ENCODE measurements at places on chromosomes 2 and 18.

DNA sequence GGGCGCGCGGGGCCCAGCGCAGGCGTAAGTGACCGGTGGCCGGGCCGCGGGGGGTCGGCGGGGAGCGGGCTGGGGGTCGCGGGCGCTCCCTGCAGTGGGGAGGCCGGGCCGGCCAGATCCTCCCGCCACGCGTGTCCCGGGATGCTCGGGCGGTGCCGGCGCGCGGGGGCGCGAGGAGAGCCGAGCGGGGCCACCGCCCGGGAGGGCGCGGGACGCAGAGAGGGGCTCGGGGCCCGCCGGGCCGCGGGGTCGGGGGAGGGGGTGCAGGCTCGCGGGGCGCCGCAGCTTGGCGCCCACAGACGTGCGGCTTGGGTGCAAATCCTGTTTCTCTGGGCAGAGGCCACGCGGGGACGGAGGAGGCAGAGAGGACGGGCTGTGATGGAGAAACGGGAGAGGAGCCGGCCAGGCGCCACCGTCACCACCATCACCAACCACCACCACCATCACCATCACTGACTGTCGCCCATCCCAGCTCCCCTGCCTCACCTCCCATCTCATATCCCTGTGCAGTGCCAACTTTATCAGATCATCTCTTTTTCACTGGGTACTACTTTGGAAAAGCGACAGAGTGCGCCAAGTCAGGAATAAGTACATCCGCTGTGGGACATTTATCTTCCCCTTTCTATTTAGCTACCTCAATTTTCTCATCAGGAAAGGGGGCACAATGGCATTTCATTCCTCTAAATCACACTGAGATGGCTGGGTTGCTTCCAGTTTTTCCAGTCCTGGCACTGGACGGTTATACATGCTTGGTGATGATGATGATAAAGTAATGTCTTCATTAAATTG is 97.2 kb upstream of the GPR45 start:
- no peak for DNase-seq

DNA sequence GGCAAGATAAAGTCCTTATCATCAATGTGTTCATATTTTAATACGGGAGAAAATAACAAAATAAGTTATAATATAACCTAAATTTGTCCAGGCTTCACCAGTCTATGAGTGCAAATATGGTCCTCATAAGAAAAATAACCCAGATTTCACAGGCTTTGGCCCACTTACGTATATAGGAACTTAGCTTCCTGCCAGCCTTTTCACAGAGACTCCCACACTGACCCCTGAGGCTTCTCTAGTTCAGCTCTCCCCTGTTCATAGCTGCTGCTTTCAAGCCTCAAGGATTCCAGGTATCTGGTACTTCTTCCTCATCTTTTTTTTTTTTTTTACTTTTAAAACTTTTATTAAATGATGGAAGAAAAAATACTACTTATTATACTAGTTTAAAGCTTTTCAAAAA is 74.9 kb upstream of the PELI1 start:
- DNase-seq = no peak

GRCh38 chr18:4672162-4672561 is 217.1 kb upstream of the DLGAP1 start:
- no peak for DNase-seq

- DNase-seq = peak; percentile 77
Observed at GRCh38 chr2:172606285-172606684, 50.4 kb downstream of the PDK1 start.

DNA sequence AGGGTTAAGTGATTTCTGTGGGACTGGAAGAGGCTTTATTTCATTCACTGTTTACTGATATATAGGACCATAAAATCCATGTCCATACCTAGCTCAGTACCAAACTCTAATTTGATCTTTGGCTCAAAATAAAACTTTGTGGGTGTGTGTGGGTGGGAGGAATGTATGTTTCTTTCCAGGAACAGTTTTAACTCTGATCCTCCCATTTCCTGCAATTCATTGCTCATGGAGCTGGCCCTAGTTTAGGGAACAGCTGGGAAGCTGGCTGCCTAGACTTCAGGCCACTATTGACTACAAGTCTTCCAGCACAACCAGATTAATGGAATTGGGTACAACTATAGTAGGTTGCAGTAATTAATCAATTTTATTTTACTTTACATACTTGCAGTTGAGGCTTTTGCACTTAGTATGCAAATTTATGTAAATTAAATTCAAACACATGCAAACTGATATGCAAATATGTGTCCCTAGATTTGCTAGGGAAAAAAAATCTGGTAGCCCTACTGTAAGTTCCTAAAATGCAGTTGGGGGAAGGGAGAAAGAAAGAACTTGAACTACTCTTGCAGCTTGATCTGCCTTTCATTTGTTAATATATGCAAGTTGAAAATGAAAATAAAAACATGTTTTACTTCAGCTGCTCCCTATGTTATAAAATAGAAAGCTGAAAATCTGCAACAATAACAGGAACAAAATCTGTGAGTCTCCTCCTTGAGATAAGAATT is 1070.3 kb upstream of the CELF4 start:
- DNase-seq = no peak

DNA sequence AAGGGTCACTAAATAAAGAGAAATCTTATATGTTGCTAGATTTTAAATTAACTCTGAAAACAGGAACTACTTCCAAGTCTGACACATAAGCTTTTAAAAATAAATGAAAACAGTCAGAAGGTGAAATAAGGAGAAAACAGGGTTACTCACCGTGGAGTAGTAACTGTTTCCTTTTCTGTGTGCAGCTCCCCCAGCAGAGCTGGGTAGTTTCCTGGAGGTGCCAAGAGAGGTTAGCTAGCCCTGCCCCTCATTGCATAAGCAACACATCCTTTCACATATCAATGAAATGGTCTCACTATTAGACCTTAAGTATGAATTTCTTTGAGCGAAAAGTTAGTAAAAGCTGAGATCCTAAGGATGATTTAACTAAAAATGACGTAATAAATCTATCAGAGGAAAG is 54.0 kb upstream of the GPR75 start:
- peak; percentile 52 for DNase-seq
